ENCODE measurements at places on chromosomes 11 and 22.

- DNase-seq: no peak
These were observed 13.1 kb upstream of the SERPING1 start for GRCh38 chr11:57584341-57584740.

GRCh38 chr11:75900848-75901247 lies 85.8 kb downstream of the UVRAG start:
- DNase-seq: no peak

DNA sequence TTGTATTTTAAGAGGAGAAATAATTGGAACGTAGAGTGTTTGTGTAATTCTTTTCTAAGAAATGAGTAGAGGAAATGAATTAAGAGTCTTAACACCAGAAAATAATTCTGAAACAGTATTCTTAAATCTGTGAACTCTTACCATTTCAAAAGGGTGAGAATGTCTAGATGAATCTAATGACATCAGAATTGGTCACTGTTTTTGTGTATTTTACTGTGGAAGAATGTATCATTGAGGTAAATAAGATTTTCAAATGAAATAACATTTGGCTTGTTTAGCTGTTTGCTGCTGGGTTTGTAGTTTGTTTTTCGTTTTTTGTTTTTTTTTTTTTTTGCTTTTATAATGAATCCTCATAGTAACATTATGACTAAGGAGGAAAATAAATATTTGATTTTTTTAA lies 97.6 kb downstream of the EMSY start:
- no peak for DNase-seq

GRCh38 chr11:68942751-68943271 lies 38.0 kb downstream of the MRGPRD start:
- DNase-seq: no peak

GRCh38 chr11:45354976-45355705 lies 69.0 kb upstream of the SYT13 start:
- DNase-seq: peak; percentile 84

DNA sequence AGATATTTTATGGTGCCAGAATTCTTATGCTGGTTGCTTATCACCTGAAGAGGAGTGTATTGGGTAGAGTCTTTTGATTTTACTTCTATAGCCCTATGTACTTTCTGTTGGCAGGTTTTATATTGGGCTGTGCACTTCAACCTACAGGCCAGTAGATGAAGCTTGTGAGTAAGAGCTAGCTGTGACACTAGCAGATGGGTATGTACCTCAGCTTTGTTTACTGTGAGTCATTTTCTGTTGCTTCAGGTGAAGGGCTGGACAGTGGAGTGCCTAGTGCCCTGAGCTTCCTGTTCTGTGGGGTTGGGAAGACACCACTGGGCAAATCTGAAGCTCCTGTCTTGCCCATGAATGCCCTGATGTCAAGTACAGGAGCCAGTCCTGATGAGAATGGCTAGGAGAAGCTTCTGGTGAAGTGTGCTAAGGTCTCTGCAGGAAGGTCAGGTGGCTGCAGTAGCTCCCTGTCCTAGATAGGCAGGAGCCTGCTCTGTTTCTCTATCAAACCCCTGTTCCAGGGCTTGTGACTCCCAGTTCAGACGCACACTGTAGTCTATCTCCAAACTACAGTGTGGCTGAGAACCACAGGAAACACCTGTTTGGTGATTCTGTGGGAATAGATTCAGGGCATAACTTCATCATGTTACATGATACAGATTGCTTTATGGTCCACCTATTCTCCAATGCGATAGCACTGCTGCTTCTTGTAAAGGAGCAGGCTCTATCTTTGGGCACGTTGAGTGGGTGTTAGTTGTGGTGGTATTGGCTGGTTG lies 755.7 kb downstream of the KCNA4 start:
- no peak for DNase-seq

DNA sequence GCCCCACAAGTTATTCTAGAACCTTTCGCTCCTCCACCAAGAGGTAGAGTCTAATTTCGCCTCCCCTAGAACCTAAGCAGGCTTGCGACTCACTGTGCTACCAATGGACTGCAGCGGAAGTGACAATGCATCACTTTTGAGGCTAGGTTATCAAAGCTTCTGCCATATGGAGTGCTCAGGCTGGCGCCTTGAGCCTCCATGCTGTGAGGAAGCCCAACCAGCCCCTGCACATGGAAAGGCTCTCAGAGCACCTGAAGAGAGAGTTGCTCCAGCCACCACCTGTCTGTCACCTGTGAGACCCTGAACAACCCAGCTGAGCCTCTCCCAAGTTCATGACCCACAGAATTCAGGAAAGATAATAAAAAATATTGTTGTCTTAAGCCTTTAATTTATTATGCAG lies 29.3 kb upstream of the CBX7 start:
- DNase-seq: no peak

DNA sequence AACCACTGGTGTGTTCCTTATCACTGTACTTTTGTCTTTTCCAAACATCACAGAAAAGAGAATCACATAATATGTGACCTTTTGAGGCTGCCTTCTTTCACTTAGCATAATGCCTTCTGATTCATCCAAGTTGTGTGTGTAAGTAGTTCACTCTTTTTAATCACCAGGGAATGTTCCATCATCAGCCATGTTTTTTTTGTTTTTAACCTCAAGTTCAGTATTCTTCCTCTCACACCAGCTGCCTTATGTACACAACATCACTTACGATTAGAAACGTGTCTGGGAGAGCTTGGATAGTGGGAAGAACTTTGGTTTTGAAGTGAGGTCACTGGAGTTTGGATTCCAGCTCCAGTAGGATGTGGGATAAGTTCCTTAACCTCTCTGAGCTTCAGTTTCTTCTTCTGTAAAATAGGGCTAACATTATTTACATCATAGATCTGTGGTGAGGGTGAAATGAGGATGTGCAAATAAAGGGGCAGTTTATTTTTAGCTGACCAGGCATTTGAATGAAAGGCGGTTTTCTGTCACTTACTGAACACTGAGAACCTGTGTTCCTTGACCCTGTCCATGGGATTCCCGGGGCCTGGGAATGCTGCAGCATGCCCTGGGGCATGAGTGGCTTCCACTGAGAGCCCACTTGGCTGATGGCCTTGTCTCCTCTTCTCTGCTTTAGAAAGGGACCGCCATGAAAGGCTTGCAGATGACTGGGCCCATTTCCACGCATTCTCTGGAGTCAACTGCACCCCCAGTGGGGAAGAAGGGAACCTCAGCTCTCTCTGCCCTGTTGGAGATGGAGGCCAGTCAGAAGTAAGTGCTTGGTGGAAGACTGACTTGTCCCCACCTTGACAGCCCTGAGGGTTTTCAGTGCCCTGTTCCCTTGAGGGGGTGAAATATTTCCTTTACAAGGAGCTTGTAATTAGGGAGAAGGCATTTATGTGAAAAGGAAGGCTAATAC lies 92.6 kb downstream of the DEPDC5 start:
- DNase-seq: no peak

DNA sequence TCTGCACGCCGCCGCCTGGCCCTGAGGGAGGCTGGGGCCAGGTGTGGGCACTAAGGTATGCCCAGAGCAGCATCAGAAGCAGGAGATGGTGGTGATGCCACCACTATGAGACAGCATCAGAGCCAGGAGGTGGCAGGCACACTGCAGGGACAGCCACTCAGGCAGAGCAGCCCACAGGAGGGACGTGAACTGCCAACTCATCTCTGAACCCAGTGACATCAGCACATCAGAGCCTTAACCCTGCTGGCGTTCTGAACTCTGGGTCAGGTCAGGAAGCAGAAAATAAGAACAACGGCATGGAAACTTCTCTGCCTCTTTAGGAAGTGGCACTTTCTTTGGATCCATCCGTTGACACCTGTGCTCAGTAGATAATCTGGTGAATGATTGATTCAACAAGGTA lies 14.7 kb upstream of the IFT27 start:
- DNase-seq: peak; percentile 20

DNA sequence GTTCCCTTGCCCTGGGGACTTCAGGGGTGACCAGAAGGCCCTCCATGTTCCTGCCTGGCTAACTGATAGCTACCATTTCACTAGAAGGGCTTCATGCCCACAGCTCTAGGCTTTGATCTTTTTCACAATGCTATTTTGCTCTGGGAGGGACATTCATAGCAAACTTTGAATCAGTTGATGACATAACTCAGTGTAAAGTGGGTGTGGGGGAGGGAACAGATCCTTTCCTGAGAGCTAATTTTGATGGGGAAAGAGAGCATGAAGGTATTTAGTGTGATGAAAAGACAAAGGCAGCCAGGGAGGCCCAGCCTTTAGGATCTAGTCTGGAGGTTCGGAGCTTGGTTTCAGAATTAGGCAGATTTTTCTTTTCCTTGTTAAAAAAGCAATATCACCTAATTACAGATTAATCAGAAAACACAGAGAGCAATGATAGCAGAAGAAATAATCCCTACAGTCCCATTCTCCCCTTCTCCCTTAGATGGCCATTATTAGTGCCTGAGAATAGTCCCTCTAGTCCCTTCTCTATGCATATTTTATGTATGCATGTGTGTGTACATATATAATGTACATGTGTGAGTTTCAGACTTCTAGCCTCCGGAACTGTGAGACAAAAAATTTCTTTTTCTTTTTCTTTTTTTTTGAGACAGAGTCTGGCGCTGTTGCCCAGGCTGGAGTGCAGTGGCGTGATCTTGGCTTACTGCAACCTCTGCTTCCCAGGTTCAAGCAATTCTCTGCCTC lies 46.9 kb downstream of the YWHAH start:
- no peak for DNase-seq

GRCh38 chr11:89293965-89294679 lies 116.4 kb downstream of the TYR start:
- no peak for DNase-seq

DNA sequence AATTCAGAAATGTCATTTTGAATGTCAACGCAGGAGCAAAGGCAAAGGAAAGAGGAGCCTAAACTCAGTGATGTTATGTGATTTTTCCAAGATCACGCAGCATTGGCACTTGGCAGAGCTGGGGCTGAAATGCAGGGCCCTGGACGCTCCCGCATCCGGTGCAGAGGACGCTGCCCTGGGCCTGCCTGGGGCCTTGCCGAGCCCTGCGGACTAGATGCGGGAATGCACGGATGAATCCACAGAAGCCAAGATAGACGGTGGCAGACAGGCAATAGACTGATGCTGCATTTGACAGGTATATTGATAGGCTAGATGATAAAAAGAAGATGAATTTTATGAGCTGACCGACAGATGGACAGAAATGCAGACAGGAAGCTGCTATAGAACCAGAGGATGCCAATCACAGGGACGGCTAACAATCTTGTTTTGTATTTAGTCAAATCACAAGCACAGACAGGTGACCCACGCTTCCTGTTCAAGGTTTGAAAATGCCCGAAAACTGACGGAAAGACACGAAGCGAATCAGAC lies 696 bp upstream of the MARK2 start:
- DNase-seq: no peak

- DNase-seq: no peak
These were observed 62.6 kb upstream of the WNT7B start for GRCh38 chr22:46039535-46039934.

GRCh38 chr11:18617688-18618341 lies 16.3 kb downstream of the SPTY2D1 start:
- peak; percentile 4 for DNase-seq

DNA sequence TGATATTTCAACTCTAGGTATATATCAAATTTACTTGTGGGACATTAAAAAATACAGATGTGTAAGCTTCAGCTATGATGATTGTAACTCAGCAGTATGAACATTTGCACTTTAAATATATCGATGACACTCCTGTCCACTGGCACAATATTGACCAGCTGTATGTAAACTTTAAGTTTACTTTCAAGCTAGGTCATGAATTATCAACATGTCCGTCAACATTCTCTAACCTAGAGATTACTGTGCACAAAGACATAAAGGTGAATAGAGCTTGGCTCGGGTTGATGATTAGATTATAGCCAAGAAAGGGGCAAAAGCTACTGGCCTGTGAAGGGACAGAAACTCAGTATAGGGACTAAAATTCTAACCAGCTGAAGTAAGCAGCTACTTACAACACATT lies 286.6 kb downstream of the SWAP70 start:
- DNase-seq: no peak

- no peak for DNase-seq
These were observed 111.3 kb downstream of the SLC17A6 start for GRCh38 chr11:22449441-22449840.

- no peak for DNase-seq
These were observed 7.1 kb downstream of the NLRX1 start for GRCh38 chr11:119175493-119176077.
